ENCODE measurements at places on chromosomes 1 and 21. TPM values are rescaled to one million over a fixed set of nuclear protein-coding genes. Genes with fewer than 3 reads are reported as not detected.

C1QA gene
- total RNA-seq, result not detected

KLF17 gene
- total RNA-seq, result under 0.01 TPM

HUNK gene
- total RNA-seq, result 0.43 TPM

APOBEC4 gene
- total RNA-seq, result under 0.01 TPM

PRELP gene
- total RNA-seq, result 0.14 TPM

TTLL7 gene
- total RNA-seq, result 15.9 TPM

RPE65 gene
- not detected for total RNA-seq

KCNE1 gene
- 1.3 TPM for total RNA-seq

TTC34 gene
- 0.29 TPM for total RNA-seq

LRRN2 gene
- total RNA-seq, result not detected

MNDA gene
- not detected for total RNA-seq

RGS13 gene
- not detected for total RNA-seq

HSD3B1 gene
- total RNA-seq, result not detected

PTCH2 gene
- total RNA-seq, result 0.22 TPM

OPRD1 gene
- not detected for total RNA-seq

OXCT2 gene
- total RNA-seq, result 0.29 TPM

TINAGL1 gene
- 13.5 TPM for total RNA-seq

CELA2B gene
- total RNA-seq, result not detected

CYYR1 gene
- not detected for total RNA-seq

NDUFS2 gene
- 115 TPM for total RNA-seq

TDRD10 gene
- not detected for total RNA-seq

AIM2 gene
- total RNA-seq, result 0.43 TPM

CD52 gene
- not detected for total RNA-seq

FCRLA gene
- total RNA-seq, result 0.22 TPM

C4BPA gene
- not detected for total RNA-seq

TRAF3IP3 gene
- total RNA-seq, result not detected

SNX7 gene
- 22.5 TPM for total RNA-seq

CD5L gene
- not detected for total RNA-seq

REN gene
- 0.29 TPM for total RNA-seq

HSF2BP gene
- 4.4 TPM for total RNA-seq

FCGR1A gene
- total RNA-seq, result not detected

KIF26B gene
- 45.3 TPM for total RNA-seq

GSTM2 gene
- 7.6 TPM for total RNA-seq

ATAD3B gene
- 26.9 TPM for total RNA-seq

UBE2U gene
- 0.29 TPM for total RNA-seq

OVAAL gene
- not detected for total RNA-seq

NUF2 gene
- 0.22 TPM for total RNA-seq

CNR2 gene
- not detected for total RNA-seq

BARHL2 gene
- not detected for total RNA-seq

RPTN gene
- not detected for total RNA-seq

WDR64 gene
- not detected for total RNA-seq

LCE2B gene
- total RNA-seq, result not detected

MYOG gene
- total RNA-seq, result not detected

SLC45A3 gene
- 11.9 TPM for total RNA-seq

PLA2G2F gene
- total RNA-seq, result not detected

ANKRD34A gene
- total RNA-seq, result 3.1 TPM

WNT9A gene
- 0.66 TPM for total RNA-seq

OR2T2 gene
- not detected for total RNA-seq

ADAM30 gene
- total RNA-seq, result not detected

U2AF1 gene
- total RNA-seq, result 47.7 TPM

OR14K1 gene
- not detected for total RNA-seq

ZNF695 gene
- 0.44 TPM for total RNA-seq

KIF17 gene
- 1.6 TPM for total RNA-seq

All from placental pericyte (primary cell).